ENCODE measurements at places on chromosomes 4 and X. TPM values are rescaled to one million over a fixed set of nuclear protein-coding genes. Genes with fewer than 3 reads are reported as not detected.

Gene AADAT
- 5.4 TPM for total RNA-seq

Gene MAOA
- total RNA-seq = 6.1 TPM

Gene TRO
- 28.2 TPM for total RNA-seq

Gene MUC7
- not detected for total RNA-seq

Gene LDOC1
- not detected for total RNA-seq

Data from A673 (cell line).